Right forelimb (tissue), 1 donor: ENCODE measurements at places on chromosomes 2 and 18.
A peak's percentile ranks its signal among the peaks of the same experiment; 100 is the strongest.

DNA sequence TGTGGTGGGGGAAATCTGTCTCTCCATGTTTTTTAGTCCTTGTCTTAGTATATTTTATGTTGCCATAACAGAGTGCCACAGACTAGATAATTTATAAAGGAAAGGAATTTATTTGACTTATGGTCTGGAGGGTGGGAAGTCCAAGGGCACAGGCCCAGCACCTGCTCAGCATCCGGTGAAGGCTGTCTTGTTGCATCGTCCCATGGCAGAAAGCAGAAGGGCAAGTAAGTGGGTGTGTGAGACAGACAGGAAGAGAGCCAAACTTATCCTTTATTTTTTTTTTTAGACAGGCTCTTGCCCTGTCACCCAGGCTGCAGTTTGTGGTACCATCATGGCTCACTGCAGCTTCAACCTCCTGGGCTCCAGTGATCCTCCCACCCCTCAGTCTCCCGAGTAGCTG lies 98.1 kb downstream of the HS1BP3 start:
- DNase-seq: no peak

GRCh38 chr2:7670905-7671641 lies 753.9 kb downstream of the RNF144A start:
- peak; percentile 55 for DNase-seq

DNA sequence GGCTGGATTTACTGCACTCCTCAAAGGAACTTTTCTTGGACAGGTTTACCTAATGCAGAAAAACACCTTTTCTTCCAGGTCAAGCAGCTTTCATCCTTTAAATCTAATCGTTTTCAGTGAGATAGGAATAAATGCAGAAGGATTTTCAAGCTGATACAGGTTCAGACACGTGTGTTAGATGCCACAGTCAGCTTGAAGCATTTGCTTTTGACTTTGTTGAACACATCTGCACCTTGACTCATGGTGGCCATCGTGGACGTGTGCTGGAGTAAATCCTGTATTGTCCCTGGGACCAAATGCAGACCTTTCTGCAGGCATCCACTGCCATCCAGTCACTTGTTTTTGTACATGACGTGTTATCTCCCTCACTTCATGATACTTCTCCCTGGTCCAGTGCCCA lies 61.9 kb downstream of the KLHL29 start:
- DNase-seq: no peak

DNA sequence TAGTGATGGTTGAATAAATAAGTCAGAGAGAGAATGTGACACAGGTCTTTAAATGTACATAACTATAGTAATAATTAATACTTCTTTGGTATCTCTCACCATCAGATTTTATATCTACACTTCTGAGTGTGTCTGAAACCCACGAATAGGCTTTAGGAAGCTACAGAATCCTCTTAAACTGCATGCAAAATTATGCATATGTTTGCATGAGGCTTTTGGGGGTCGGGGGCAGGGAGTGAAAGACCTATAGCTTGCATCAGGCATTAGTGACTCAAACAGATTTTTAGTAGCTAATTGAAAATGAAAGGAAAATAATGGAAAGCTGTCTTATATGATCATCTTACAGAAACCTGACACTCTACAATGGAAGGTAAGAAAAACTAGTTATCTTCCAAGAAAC lies 14.9 kb downstream of the LRPPRC start:
- DNase-seq: no peak

DNA sequence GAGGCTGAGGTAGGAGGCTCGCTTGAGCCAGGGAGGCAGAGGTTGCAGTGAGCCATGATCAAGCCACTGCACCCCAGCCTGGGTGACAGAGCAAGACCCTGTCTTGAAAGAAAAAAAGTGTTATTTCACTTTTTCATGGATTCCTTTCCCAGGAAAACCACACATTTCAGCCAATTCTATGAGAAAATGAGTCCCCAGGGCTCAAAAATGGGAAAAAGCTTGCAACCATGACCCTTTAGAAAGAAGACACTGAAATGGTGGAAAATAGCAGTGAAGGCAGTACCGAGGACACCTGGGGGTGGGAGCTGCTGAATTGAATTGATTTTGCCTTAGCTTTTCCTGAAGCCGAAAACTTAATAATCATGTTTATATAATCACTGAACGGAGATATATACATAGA lies 284.2 kb upstream of the HDAC4 start:
- no peak for DNase-seq

DNA sequence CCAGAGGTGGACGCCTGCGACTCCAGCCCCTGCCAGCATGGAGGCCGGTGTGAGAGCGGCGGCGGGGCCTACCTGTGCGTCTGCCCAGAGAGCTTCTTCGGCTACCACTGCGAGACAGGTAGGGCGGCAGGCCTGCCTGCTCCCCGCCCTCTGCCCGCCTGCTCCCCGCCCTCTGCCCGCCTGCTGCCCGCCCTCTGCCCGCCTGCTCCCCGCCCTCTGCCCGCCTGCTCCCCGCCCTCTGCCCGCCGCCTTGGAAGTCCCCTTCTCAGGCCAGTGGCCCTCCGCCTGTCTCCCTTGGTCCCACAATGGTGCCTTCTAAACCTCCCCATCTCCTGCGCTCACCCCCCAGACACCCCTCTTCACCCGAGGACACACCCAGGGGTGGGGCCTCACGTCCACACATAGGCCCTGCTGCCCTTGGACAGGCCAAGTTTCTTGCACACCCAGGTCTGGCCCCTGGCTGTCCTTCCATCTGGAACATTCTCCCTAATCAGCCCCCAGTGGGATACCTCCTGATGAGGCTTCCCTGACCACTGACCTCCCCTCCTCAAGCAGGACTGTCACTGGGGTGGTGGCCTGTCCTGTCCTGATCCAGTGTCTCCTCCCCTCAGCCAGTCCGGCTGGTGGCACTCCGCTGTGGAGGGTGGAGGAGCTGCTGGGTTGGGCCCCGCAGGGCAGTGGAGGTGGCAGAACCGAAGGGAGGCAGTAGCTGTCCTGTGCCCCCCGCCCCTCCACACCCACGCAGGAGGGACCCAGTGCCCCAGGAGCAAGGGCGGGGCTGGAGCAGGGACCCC lies 37.9 kb downstream of the MTERF4 start:
- DNase-seq: peak; percentile 43
